Fibroblast of skin of back (primary cell): ENCODE measurements at places on chromosomes 4 and X.

DNA sequence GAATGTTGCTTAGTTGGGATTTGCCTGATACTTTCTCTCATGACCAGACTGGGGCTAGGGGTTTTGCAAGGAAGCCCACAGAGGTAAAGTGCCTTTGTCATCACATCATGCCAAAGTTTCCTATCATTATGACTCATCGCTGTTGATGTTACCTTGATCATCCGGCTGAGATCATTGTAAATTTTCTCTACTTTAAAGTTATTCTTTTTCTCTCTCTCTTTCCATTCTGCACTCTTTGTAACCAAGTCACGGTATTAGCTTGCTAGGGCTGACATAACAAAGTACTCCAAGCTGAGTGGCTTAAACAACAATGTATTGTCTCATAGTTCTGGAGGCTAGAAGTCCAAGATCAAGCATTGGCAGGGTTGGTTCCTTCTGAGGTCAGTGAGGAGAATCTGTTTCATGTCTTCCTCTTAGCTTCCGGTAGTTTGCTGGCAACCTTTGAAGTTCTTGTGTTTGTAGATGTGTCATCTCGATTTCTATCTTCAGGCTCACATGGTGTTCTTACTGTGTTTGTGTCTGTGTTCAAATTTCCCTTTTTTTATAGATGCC lies 113.0 kb downstream of the DTHD1 start:
- no peak for DNase-seq

- peak; percentile 66 for DNase-seq
Measured at GRCh38 chr4:88599298-88599697, 7.0 kb downstream of the HERC3 start.

DNA sequence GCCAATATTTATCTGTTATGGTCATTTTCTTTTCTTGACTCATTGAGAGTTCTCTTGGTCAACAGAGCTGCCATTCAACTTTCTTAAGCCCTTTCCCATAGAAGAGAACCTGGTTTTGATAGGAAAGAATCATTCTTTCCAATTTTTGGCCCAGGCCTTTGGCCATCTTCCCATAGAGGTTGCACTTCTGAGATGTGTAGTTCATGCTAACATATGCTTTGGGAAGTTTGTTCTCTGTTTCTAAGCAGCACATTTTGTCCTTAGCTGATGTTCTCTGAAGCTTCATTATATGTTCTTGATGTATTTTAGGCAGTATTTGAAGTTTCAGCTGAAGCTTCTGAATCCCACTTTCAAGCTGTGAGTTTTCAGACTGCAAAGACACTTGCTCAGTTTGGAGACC lies 161.1 kb downstream of the VEGFC start:
- DNase-seq, result no peak

DNA sequence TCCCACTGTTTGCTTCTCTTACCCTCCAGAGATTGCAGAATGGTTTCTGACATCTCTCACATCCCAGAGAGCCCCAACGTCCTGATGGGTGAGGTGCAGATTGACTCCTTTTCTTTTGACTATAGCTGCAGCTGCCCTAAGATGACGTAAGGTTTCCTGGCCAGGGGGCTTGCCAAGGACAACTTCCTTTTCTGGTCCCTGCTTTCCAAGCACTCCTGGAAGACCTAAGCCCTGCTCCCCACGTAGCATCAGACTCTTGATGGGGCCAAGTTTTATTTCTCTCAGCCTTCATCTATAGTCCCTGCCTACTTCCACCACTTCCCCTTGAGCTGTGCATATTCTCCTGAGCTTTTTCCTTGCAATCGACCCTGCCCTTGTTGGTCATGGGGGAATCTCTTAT lies 497.7 kb downstream of the IDS start:
- no peak for DNase-seq

- DNase-seq, result no peak
Measured at GRCh38 chrX:104539081-104539480, 26.9 kb upstream of the IL1RAPL2 start.

DNA sequence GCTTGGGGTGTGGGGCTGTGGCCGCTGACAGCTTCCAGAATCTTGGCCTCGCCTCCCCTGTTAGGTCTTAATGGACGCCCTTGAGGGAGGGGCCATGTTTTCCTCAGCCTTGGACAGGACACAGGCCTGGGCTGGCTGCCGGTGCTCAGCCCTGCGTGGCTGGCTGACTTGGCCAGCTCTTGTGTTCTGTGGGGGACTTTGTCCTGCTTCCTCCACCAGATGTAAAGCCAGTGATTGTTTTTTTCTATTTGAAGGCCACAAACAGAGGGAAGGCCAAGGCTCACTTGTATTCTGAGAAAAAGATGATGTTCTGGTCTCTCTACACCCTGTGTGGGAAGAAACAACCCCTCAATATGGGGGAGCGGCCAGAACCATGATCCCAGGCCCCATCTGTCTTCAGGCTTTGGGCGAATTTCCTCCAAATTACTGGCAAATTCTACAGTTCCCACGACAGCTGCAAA lies 71.3 kb downstream of the HTRA3 start:
- DNase-seq, result no peak

GRCh38 chr4:88893961-88894360 lies 163.0 kb downstream of the FAM13A start:
- DNase-seq, result peak; percentile 33

GRCh38 chr4:49044270-49044669 lies 58.2 kb downstream of the CWH43 start:
- no peak for DNase-seq

DNA sequence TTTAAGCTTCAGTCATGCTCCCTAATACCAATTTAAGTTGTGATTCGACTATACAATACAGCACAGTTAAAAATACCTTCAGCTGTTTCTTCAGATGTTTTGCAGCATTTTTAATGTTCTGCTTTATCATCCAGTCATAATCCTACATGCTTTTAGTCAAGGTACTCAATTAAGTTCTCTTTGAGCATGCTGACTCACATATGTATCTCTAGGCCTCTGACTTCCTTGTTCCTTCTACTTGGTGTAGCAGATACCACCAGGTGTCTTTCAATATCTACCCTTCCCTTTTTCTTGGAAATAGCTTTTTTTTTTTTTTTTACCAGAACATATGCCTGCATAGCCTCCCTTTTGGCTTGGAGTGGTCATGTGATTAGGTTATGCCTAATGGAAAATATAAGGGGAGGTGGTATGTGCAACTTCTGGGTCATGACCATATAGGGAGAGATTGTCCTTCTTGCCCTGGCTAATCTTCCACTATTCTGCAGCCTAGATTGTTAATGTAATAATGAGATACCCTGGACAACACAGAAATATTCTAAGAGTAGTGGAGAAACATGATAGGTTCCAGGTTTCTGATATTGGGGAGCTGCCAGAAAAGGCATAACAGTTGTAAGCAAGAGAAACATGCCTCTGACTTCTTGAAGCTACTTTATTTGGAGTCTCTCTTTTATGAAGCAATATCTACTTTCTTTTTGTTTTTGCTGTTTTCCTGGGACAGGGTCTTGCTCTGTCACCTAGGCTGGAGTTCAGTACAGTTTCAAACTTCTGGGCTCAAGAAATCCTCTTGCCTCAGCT lies 737.2 kb upstream of the SLIT2 start:
- DNase-seq, result no peak

- DNase-seq, result peak; percentile 64
Measured at GRCh38 chr4:14568351-14568750, 433.9 kb upstream of the CPEB2 start.

DNA sequence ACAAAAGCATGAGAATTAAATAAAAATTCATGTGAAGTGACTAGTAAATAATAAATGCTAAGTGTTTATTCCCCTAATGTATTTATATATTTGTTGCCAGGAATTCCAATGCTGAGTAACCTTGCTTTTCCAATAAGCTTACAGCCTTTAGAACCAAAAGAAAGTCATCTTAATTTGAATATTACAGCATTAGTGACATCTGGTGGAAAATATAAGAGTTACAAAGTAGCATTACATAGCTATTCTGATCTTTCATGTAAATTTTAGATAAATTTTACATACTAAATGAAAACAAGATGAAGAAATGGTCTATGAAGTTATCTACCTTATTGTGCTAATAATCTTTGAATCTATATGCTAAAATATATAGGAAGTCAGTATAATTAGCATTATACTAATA lies 10.4 kb downstream of the MAD2L1 start:
- peak; percentile 30 for DNase-seq

DNA sequence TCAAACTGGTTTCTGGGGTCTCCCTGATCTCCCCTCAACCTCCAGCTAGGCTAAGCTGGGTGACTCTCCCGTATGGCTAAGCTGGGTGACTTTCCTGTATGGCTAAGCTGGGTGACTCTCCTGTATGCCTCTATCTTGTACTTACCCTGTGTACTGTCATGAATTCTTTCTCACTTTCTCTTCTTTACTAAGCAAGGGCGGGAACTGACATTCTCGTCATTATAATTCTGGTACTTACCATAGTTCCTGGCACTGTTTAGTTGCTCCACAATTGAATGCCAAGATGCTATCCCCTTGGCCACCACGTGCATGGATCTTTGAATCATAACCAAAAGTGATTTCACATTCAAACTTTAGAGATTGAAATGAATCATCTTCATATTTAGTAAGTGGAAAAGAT lies 8.8 kb downstream of the INTU start:
- peak; percentile 51 for DNase-seq

- DNase-seq, result no peak
Measured at GRCh38 chrX:79444694-79445210, 77.6 kb upstream of the ITM2A start.

GRCh38 chrX:101986586-101986985 lies 54.8 kb upstream of the ZMAT1 start:
- peak; percentile 74 for DNase-seq
